Mesothelial cell of epicardium (in vitro differentiated cells): ENCODE measurements at places on chromosomes 5 and 9. TPM values are rescaled to one million over a fixed set of nuclear protein-coding genes. Genes with fewer than 3 reads are reported as not detected.

SELENOP gene
- total RNA-seq = 84.5 to 95.8 TPM (median 86.9 TPM) in 3 replicates

NR5A1 gene
- 0.25 TPM in 1 of 3 replicates, not detected in the others for total RNA-seq

SPRY4 gene
- 21.3 to 21.5 TPM (median 21.4 TPM) in 3 replicates for total RNA-seq

OR13C4 gene
- not detected in 3 replicates for total RNA-seq

CYSRT1 gene
- 1.5 to 1.9 TPM (median 1.7 TPM) in 3 replicates for total RNA-seq

SUSD3 gene
- total RNA-seq = 2.4 to 3.2 TPM (median 3.1 TPM) in 3 replicates

VLDLR gene
- 47.8 to 50.0 TPM (median 49.6 TPM) in 3 replicates for total RNA-seq

TYRP1 gene
- 0.42 to 1.0 TPM (median 0.64 TPM) in 3 replicates for total RNA-seq
